ENCODE measurements at places on chromosomes 6 and 20. TPM values are rescaled to one million over a fixed set of nuclear protein-coding genes. Genes with fewer than 3 reads are reported as not detected.

DNA sequence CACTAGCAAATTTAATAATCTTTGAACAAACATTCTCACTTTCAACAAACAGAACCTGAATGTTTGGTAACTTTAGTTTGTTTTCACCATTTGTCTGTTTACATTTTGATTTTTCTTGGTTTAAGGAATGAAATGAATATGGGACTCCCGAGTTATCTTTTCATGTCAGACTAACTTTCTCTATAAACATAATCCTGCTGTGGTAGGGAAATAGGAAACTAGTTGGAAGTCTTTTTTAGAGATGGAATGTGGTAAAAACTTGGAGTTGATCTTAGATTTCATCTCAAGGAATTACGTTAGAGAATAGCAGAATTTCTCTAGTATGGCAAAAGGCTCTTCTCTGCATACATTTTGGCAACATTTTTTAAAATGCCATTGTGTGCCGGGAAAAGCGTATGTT is 206.5 kb downstream of the CDKAL1 start:
- peak; percentile 5 for DNase-seq

GRCh38 chr20:58375759-58376352 is 13.2 kb upstream of the VAPB start:
- DNase-seq: no peak

GRM4 gene
- 0.03 TPM for polyA plus RNA-seq

- no peak for DNase-seq
Observed at GRCh38 chr6:63140692-63141318, 70.5 kb upstream of the FKBP1C start.

DNA sequence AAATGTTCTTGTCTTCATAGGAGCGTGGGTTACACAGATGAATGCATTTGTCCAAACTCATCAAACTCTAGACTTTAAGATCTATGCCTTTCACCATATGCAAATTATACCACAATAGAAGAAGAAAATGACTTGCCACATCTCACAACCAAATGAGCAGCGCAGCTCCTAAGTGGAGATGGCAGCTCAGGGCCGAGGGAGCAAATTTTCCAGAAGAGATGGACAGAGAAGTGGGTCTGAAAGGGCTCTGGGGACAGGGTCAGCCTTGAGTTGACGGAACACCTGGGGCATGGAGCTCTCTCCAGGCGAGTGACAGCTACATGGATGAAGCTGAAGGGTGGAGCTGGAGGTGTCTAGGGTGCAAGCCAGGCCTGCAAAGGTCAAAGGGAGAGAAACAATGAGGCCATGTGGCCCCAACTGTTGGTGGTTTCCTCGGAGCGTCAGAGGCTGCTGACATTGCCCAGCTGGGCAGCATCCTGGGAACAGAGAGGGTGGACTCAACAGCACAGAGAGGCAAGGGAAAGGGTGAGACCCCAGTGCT is 228.3 kb downstream of the NRN1 start:
- DNase-seq: no peak

- DNase-seq: no peak
Observed at GRCh38 chr6:87102151-87102621, 7.3 kb upstream of the CGA start.

All from IMR-90 (cell line).